ENCODE measurements at places on chromosomes 11 and 22.
A peak's percentile ranks its signal among the peaks of the same experiment; 100 is the strongest.

- no peak for DNase-seq
Observed at GRCh38 chr11:79182794-79183193, 258.0 kb downstream of the TENM4 start.

DNA sequence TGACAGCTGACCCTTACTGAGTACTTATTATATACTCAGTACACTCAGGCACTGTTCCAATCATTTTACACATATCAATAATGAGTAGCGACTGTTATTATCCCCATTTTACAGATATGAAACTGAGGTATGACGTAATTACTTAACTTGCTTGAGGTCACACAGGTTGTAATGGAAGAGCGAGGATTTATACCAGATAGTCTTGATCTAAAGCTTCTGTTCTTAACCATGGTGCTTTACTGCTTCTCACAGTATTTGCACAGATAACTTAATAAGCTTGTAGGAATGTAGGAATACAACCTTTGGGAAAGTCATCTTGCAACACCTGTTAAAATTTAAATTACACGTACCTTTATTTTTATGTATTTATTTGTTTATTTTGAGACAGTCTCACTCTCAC, 31.7 kb upstream of the TMEM135 start:
- DNase-seq = no peak

- DNase-seq = no peak
Observed at GRCh38 chr11:46429717-46430116, 38.1 kb upstream of the CHRM4 start.

GRCh38 chr11:66868726-66869566, 12.1 kb downstream of the LRFN4 start:
- no peak for DNase-seq

DNA sequence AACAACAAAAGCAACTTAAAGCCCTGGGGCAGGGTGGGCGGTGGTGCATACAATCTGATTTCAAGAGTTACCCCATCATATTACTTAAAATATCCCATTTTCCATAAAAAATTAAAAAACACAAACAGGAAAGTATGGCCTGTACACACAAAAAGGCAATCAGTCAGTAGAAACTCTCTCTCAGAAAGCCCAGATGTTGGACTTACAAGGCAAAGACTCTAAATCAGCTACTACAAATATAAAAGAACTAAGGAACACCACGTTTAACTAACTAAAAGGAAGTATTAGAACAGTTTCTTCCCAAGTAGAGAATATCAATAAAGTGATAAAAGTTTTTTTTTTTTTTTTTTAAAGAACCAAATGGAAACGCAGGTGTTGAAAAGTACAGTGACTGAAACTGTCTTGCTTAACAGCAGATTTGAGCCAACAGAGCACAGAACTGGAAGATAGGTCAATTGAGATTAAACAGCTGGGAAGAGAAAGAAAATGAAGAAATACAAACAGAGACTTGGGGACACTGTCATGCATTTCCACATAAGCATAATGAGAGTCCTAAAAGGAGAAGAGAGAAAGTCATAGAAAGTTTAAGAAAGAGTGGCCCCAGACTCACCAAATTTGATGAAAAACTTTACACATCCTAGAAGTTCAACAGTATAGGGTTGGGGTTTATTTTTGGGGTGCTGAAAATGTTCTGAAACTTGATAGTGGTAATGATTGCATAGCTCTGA, 8.6 kb downstream of the SC5D start:
- no peak for DNase-seq

DNA sequence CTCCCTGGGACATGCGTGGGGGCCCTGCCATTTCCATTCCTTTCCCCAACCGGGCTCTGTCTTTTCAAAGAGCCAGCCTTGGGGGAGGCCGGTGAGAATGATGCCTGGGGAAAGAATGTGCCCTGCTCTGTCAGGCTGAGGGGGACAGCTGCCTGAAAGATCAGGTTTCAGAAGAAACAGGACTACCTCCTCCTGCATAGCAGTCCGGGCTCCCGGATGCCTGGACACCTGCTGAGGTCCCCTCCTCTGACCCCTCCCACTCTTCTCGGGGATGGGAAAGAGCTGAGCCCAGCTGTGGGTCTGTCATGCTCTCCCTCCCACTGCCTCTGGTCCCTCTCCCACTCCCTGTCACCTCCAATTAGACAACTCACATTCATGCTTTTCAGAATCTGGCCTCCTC, 41.8 kb upstream of the CDON start:
- DNase-seq = no peak

DNA sequence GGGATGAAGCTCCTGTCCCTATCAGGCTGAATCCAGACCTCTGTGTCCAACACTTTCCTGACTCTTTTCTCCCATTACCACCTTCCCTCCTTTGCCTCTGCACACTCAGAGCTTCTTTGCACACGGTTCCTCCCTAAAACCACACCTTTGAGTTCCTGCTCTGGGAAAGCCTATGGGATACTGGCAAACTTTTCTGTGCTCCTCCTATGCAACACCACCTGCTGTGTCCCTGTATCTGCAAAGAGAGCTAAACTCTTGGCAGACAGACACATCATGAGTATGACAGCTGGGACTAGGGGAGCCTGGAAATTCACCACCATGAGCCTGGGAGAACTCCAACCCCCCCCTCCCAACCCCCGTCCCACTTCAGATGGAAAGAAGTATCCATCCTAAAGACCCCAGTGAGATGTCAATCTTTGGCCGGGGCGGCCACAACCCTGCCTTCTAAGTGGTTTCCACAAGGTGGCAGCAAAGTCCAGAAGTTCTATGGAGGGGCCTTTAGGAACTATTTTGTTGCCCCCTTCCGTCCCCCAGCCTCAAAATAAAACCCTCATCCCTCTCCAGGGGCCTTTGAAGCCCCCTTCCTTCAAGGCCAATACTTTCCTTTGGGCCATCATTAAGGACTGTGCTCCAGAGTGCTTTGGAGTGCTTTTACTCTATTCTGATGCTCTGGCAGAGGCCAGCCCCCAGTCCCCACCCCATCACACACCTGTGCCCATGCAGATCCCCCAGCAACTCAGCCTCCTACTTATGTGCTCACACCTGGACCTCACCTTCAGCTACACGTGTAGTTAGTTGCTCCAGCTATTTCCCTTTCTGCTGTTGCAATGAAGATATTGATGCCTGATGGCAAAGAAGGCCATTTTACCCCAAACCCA, 19.4 kb downstream of the HTR3A start:
- peak; percentile 6 for DNase-seq

DNA sequence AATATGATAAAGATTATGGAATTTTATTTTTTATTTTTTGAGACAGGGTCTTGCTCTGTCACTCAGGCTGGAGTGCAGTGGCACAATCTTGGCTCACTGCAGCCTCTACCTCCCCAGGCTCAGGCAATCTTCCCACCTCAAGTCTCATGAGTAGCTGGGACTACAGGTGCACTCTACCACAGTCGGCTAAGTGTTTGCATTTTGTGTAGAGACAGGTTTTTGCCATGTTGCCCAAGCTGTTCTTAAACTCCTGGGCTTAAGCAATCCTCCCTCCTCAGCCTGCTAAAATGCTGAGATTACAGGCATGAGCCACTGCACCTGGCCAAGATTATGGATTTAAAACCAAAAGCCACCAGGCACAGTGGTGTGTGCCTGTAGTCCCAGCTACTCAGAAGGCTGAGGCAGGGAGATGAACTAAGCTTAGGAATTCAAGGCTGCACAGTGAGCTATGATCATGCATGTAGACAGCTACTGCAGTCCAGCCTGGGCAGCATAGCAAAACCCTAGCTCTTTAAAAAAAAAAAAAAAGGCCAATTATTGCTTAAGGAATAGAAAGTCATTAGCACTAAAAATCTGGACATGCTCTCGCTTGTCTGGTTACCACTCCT, 20.2 kb upstream of the CCND1 start:
- DNase-seq = no peak

GRCh38 chr11:19869946-19870589, 157.4 kb downstream of the NAV2 start:
- DNase-seq = no peak

GRCh38 chr11:103926990-103927389, 109.5 kb upstream of the DDI1 start:
- DNase-seq = no peak

GRCh38 chr11:69889400-69890318, 70.4 kb upstream of the FGF3 start:
- DNase-seq = no peak

Data from hippocampal formation (tissue), 2 donors.